ENCODE measurements at places on chromosomes 2 and 18. TPM values are rescaled to one million over a fixed set of nuclear protein-coding genes. Genes with fewer than 3 reads are reported as not detected.

PAIP2B gene
- total RNA-seq, result 34.9 TPM

TUBA3E gene
- not detected for total RNA-seq

ARHGEF33 gene
- 12.5 TPM for total RNA-seq

TUBA4B gene
- total RNA-seq, result not detected

MAPRE3 gene
- 199 TPM for total RNA-seq

TTC31 gene
- 12.8 TPM for total RNA-seq

GALNT5 gene
- total RNA-seq, result not detected

AQP12B gene
- not detected for total RNA-seq

FAM237A gene
- 2.9 TPM for total RNA-seq

DNAJC5G gene
- 11.3 TPM for total RNA-seq

LCT gene
- total RNA-seq, result 0.10 TPM

PER2 gene
- total RNA-seq, result 15.6 TPM

UGGT1 gene
- 35.2 TPM for total RNA-seq

POMC gene
- total RNA-seq, result 0.69 TPM

CYB5A gene
- total RNA-seq, result 33.7 TPM

MFF gene
- total RNA-seq, result 106 TPM
